NB4 (cell line): ENCODE measurements at places on chromosomes 6 and 20.
A peak's percentile ranks its signal among the peaks of the same experiment; 100 is the strongest.

GRCh38 chr6:39887692-39888450 lies 46.4 kb downstream of the MOCS1 start:
- no peak for DNase-seq

- no peak for DNase-seq
Observed at GRCh38 chr6:25411316-25411950, 132.3 kb downstream of the CARMIL1 start.

- no peak for DNase-seq
Observed at GRCh38 chr6:11341867-11342266, 109.4 kb upstream of the NEDD9 start.

GRCh38 chr6:148874698-148875293 lies 128.0 kb downstream of the UST start:
- no peak for DNase-seq

DNA sequence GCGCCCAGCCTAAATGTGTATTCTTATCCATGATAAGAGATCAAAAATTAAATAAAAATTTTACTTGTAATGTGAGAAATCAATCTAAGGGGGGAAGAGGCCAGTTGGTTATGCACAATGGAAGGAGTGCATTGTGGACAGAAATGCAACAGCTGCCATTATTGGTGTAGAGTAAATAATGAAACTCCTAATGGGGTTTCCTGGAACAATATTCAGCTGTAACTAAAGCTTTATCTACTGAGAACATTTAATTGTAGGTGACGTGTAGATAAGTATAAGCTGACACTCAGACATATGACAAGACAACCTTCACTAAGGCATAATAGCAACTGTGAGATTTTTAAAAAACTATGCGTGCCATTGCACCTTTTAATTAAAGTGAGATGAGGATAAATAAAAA lies 71.4 kb downstream of the CEP57L1 start:
- no peak for DNase-seq

DNA sequence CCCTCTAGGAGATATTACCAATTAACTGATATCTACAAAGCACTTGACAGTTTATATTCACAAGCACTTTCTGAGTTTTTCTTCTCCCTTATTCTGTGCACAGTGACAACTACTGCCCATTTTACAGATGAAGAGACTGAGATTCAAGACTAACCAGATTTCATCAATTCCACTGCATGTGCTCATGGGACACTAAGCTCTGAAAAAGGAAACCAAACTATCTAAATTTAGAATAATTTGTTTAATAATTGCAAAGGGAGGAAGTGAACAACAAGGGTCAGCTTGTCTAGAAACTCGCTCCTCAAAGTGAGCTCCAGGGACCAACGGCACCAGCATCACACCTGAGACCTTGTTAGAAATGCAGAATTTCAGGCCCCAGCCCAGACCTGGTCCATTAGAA lies 50.8 kb upstream of the MYLIP start:
- DNase-seq: no peak

DNA sequence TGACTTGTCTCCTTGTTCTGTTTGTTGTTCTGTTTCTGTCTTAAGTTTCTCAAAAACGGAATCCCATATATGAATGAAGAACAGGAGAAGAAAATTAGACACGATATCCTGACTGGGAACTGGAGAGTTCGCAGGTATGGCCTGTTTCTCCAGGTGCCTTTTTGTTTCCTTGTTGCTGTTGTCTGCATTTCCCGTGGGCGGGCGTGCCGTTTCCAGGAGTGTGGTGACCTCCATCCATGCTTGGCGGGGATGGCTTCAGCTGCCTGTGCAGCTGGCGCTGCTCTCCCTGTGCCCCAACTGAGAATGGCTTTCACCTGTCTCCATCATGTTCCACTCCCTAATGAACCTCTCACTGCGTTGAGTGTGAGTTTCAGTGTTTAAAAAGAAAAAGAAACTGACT lies 4.4 kb downstream of the PNLDC1 start:
- DNase-seq: no peak

- DNase-seq: no peak
Observed at GRCh38 chr6:142395768-142396231, 94.0 kb downstream of the ADGRG6 start.

DNA sequence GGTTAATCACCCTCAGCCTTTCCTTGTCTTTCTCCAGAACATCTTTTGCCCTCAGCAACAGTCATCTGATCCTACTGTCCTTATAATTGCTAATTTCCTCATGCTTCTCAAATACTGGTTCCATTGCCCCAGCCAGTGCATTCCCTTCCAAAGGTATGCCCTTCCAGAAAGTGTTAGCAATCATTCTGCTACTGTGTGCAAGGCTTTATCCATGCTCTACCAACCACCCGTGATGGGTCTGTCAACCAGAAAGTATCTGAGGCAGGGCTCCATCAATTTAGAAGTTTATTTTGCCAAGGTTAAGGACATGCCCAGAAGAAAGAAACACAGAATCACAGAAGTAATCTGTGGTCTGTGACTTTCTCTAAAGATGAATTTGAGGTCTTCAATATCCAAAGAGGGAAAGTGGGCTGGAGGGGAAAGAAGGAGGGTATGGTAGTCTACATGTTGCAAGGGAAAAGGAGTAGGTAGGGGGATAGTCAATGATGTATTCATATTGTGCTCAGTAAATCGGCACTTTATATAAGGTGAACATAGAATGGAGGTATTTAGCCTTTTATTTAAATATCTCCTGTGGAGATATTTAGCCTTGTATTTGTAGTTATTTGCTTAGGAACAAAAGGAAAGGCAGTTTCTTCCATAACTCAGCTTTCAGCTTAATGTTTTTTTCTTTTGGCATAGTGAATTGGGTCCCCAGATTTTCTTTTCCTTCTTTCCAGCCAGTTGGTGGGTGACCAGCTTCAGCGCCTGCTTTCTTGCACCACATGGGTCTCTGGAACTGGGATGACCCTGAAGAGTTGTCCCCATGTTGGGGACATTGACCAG lies 35.2 kb upstream of the PAQR8 start:
- DNase-seq: no peak

GRCh38 chr6:39050453-39051112 lies 2.0 kb downstream of the GLP1R start:
- DNase-seq: peak; percentile 62

DNA sequence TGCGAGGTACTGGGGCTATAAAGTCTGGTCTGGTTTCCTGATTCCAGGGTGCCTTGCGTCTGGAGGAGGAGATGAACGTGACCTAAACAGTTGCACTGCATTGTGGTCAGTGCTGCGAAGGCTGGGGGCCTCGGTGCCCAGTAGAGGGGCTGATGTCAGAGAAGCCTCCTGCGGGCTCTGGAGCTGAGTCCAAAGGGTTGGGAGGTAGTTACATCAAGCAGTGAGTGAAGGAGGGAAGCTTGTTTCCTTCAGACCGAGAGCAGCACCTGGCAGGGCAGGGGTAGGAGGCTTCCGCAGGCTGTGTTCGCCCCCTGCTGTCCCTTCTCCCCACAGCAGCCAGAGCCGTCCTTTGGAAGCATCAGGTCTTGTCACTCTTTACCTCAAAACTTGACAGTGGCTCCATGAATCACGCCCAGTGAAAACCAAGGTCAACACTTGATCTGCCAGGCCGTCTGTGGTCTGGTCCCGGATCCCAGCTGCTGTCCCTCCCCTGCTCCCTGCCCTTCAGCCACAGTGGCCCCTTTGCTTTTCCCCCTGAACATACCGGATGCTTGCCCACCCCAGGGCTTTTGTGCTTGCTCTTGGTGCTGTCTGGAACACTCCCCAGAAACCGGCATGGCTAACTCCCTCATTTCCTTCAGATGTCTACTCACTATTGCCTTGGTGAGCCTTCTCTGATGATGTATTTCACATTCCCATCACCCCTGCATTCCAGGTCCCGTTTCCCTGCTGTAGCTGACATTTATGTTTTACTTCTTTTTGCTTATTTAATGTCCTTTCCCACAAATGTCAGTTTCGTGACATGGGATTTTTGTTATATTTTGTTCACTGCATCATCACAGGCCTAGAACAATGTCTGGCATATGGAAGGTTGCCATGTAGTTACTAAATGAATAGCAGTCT lies 7.0 kb downstream of the DYNLRB1 start:
- DNase-seq: peak; percentile 81

- DNase-seq: no peak
Observed at GRCh38 chr6:34102696-34103095, 43.2 kb downstream of the GRM4 start.

GRCh38 chr6:48541649-48542048 lies 430.7 kb upstream of the PTCHD4 start:
- no peak for DNase-seq

DNA sequence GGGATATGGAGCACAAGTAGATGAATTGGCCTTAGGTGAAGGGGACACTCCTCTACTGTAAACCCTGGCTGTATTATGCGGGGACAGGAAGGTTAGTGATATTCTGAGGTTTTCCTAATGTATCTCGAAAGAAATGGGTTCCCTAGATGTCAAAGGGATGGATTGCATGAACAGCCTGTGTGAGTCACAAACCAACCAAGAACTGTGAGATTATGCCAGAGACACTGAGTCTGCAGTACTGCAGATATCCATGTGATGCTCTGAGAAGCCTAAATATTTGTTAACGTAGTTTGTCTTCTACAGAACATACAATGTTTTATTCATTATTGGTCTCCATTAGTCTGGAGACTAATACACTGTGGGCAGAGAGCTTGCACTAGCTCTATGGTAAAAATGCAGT lies 182.2 kb downstream of the AKAP7 start:
- DNase-seq: no peak

GRCh38 chr6:37535759-37536490 lies 36.2 kb upstream of the CCDC167 start:
- DNase-seq: no peak

- no peak for DNase-seq
Observed at GRCh38 chr6:160583794-160584193, 80.3 kb downstream of the LPA start.

- no peak for DNase-seq
Observed at GRCh38 chr20:50198716-50199115, 8.1 kb downstream of the CEBPB start.

- DNase-seq: no peak
Observed at GRCh38 chr20:62321521-62321948, 18.7 kb downstream of the ADRM1 start.

GRCh38 chr6:52389626-52390360 lies 27.8 kb downstream of the PAQR8 start:
- DNase-seq: peak; percentile 40

DNA sequence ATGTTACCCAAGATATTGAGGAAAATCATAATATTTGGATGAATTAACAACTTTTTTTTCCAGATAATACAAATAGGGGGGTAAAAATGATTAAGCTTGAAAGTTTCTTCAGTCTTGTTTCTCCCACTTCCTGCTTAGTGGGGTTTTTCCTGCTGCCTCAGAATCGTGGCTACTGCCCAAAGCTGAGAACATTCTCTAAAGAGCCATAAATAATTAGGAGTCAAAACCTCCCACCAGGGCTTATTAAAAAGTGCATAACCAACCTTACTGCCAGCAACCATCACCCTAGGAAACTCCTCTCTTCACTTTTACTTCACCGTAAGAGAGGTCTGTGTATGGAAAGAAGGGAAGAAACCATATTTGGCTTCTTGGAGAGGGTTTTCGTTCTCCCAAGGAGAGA lies 9.0 kb upstream of the LCA5 start:
- no peak for DNase-seq

DNA sequence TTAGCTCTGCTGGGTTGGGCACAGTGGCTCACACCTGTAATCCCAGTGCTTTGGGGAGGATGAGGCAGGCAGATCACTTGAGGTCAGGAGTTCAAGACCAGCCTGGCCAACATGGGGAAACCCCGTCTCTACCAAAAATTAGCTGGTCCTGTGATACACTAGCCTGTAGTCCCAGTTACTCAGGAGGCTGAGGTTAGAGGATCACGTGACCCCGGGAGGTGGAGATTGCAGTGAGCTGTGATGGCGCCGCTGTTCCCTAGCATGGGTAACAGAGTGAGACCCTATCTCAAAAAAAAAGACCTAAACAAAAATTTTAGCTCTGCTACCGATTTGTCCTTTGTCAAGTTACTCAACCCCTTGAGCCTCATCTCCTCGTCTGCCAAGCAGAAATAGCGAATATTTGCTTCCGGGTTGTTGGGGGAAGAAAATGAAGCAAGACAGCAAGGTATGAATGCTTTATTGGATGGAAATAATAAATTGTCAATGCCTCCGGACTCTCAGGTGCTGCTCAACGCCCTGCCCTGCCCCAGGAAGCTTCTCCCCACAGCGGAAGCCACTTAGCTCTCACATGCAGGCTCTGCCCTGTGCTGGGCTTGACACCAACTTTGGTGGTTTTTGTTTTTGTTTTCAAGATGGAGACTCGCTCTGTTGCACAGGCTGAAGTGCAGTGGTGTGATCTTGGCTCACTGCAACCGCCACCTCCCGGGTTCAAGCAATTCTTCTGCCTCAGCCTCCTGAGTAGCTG lies 24.9 kb upstream of the ITCH start:
- no peak for DNase-seq

- DNase-seq: no peak
Observed at GRCh38 chr6:13480631-13481501, 6.5 kb downstream of the GFOD1 start.

GRCh38 chr20:9323622-9324021 lies 190.8 kb upstream of the LAMP5 start:
- DNase-seq: no peak

GRCh38 chr6:111713811-111714210 lies 108.1 kb upstream of the TRAF3IP2 start:
- no peak for DNase-seq

DNA sequence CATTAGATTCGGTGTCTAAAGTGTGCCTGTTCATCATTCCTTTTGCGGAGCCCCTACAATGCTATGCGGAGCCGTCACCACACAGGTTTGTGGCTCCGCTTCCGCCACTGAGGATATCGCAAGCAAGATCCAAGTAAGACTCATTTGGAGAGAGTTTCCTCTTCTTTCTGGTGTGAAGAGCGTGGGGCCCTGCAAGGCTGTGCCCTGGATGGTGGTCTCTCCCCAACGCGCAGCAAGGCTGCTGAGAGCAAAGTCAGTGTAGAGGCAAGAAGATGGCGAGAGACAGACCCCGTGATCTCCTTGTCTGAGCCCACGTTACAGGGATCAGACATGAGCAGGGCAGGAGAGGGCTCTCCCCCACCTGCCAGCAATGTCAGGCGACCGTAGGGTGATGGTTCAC lies 96.3 kb upstream of the AFDN start:
- DNase-seq: no peak

GRCh38 chr6:28295326-28295725 lies 14.0 kb downstream of the PGBD1 start:
- no peak for DNase-seq

DNA sequence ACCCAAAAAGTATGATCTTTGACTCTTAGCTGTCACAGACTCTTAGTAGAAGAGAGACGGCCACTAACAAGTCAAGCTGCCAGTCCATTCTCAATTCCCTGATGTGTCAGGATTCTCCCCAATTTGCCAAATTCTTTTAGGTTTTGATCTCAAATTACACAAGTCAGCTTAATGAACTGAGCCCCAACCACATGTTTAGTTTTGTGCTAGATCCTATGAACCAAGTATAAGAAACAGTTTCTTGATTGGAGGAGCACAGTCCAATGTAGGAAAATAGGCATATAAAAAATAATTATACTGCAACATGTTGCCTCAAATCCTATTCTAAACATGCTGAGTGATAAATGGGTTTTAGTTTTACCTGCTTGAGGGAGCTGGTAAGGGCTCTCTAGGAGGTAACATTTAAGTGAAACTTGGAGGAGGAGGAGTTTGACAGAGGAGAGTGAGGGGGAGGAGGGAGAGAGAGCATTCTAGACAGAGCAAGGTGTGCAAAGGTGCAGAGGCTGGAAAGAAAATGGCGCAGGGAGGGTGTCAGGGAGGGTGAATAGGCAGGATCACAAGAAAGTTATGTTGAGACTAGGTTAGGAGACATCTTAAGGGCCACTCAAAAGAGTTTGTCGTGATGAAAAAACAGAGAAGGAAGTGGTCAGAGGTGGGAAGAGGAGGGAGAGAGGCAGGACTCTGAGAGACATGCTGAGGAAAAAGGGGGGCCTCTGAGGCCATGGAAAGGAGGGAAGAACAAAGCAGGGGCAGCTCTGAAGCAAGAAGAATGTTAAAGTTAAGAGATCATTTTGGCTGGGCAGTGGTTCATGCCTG lies 22.8 kb upstream of the FAM83C start:
- peak; percentile 56 for DNase-seq
